ENCODE measurements at places on chromosomes 3 and 15.

DNA sequence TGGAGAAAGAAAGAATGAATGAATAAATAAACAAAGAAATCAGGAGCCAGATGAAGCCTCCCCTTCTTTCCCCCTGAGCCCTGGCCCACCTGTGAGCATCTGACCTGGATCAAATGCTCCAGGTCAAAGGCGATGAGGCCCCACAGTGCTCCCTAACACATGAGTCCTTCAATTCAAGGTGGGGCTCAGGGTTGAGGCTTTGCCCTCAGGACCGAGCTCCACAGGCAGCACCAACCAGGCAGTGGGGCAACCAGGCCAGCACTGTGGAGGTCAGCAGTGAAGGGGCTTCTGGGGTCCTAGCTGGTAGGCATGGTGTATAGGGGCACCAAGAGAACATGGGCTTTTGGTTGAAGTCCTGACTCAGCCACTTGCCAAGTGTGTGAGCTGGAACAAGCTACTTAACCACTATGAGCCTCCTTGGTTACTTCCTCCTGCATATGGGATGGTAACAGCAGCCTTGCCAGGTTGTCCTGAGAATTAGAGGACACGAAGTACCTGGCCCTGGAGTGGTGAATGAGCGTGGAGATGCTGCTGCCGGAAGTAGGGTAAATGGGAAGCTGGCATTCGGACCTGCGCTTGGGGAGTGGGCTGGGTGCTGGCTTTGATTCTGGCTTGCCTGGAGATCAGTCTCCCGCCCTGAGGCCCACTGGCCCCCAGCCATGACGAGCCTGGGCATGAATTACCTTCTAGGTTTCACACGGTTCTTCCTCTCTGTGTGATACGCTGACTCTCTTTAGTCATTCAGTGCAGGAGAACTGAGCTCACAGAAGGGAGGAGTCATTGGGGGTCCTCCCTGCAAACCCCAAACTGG lies 10.0 kb upstream of the PAQR5 start:
- no peak for DNase-seq

DNA sequence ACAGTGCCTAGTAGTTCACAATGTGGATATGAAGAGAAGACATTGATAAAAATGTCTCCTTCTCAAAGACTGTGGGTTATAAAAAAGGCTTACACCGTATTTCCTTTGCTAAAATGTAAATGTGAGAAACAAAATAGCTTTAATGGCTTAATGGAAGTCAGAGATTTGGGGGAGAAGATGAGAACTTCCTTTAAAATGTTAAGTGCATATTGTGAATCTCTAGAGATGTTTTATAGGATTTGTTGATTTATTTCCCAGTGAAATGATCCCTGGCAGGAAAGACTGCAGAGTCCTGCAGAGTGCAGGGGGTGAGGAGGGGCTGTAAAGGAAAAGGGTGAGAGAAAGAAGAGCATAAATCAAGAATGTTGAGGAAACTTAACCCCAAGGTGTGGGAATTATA lies 305.1 kb downstream of the GAP43 start:
- DNase-seq, result no peak

DNA sequence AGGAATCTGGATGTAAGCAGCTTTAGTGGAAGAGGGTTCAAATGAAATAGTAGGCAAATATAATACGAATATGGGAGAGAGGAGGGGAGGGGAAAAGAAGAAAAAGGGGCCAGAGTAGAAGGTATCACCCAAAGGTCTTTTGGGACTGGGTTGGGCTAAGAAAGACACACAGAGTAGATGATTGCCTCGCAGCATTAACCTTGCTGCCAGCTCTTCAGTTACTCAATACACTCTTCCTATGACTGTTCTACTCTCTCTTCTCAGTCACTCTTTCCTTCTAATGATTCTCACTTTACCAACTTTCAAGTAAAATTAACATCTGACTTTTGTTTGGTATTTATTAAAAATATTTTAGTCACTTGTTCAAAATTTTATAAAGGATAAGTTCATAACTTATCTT lies 52.8 kb downstream of the CLASP2 start:
- DNase-seq, result no peak

- no peak for DNase-seq
Observed at GRCh38 chr3:172647080-172647479, 63.8 kb downstream of the NCEH1 start.

DNA sequence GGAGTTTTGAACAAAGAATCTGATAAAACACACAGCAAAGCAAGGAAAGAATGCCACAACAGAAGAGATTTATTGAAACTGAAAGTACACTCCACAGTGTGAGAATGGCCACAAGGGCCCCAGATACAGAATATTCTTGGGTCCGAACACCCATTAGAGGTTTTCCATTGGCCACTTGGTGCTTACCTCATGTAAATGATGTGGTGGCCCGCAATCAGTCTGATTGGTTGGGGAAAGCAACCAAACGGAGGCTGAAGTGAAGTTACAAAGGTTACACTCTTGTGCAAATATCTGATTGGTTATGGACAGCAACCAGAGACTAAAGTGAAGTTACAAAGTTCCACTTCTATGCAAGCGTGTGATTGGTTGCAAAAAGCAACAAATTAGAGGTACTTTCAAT lies 20.4 kb downstream of the NSUN3 start:
- no peak for DNase-seq

DNA sequence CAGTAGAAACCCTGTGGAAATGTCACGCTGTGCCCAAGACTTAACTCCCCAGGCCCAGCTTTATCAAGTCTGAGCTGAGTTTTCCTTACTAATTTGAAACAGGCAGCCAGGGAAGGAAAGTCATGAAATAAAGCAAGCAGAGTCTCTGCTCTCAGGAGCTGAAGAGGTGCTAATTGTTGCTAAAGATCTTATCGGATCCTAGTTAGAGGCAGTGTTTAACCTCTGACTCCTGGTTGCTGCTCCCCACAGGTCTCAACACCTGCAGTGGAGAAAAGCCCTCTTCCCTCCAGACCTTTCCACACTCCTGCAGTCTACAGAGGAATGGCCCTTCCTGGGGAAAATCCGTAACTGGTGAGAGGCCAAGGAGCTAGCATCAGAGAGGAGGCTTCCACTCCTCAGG lies 628.2 kb downstream of the NTRK3 start:
- DNase-seq, result no peak

- DNase-seq, result no peak
Observed at GRCh38 chr3:158261371-158261991, 151.6 kb downstream of the RSRC1 start.

DNA sequence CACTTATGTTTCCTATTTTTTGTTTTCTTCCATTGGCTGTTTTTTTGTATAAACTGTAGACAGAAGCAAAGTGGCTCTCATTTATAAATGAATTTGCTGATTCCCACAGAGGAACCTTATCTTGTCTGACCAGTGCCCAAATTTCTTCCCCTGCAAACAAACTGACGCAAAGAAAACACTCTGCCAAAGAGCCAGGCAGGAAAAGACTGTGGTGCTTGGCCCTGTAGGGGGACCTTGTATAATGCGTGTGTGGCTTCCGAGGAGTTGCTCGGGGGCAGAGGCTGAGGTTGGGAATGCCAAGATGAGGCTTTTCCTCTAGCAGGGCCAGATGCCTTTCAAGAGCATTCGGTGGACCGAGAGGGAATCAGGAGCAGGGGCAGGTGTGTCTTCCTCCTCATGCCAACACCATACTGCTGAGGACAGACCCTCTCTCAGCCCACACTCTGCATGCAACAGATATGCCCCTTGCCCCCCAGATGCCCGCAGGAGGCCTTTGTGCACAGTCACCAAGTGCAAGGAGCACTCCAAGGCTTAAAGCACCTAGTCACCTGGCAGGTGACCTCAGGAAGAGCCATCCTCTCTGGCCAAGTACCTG lies 104.3 kb upstream of the ABHD17C start:
- no peak for DNase-seq

GRCh38 chr3:128069271-128069670 lies 17.0 kb downstream of the SEC61A1 start:
- DNase-seq, result no peak

DNA sequence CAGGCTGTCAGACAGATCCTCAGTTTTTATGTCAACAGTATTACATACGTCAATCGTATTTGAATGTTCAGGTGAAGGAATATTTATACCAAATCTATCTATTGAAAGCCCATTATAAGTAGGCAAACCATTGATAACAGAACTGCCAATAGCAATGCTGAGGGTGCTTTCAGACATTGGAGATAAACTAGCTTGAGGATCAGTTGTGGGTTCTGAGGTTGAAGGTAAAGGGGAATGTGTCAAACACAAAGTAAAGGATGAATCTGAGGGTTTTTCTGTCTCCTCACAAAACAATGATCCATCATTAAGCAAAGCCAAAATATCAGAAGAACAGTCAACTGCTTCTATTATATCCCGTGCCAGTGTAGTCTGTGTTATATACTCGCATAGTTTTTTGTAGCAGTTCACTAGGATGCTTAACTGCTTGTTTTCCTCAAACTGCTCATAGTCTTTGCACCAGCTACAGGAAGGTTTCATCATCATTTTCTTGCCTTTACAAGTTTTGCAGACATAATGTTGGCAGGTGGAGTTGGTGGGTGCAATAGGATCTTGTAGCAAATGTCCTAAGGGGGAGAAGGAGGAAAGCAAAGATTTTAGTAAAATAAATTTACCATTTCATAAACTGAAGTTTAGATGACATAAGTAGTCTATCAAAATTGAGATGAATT lies 43.8 kb downstream of the MSL2 start:
- no peak for DNase-seq
